ENCODE measurements at places on chromosomes 11 and 22. TPM values are rescaled to one million over a fixed set of nuclear protein-coding genes. Genes with fewer than 3 reads are reported as not detected.

GDPD4 gene
- total RNA-seq = not detected

GPHA2 gene
- not detected for total RNA-seq

APOL6 gene
- total RNA-seq = 21.5 TPM

SMCO4 gene
- total RNA-seq = 76.2 TPM

SPDYC gene
- not detected for total RNA-seq

GRAMD1B gene
- total RNA-seq = 4.2 TPM

TECTA gene
- 0.78 TPM for total RNA-seq

THY1 gene
- not detected for total RNA-seq

ARHGAP20 gene
- total RNA-seq = not detected

SGSM1 gene
- total RNA-seq = 0.06 TPM

EHF gene
- total RNA-seq = not detected

CST6 gene
- total RNA-seq = not detected

HEPHL1 gene
- not detected for total RNA-seq

NXF1 gene
- 6.3 TPM for total RNA-seq

SERHL2 gene
- 2.9 TPM for total RNA-seq

TRIM49 gene
- not detected for total RNA-seq

HTR3B gene
- total RNA-seq = not detected

CDC42EP2 gene
- not detected for total RNA-seq

LZTR1 gene
- total RNA-seq = 27.5 TPM

MMP10 gene
- total RNA-seq = 2.1 TPM

DEUP1 gene
- total RNA-seq = not detected

PRR5L gene
- total RNA-seq = 0.44 TPM

TRMU gene
- 65.1 TPM for total RNA-seq

TRIM3 gene
- total RNA-seq = 21.1 TPM

PRG3 gene
- total RNA-seq = not detected

ARFIP2 gene
- total RNA-seq = 30.5 TPM

PHF21B gene
- not detected for total RNA-seq

PDXP gene
- 75.8 TPM for total RNA-seq

TNKS1BP1 gene
- total RNA-seq = 56.6 TPM

CAPN5 gene
- 0.68 TPM for total RNA-seq

CRYBB2 gene
- total RNA-seq = not detected

OR8D1 gene
- not detected for total RNA-seq

TMEM86A gene
- 1.4 TPM for total RNA-seq

JAML gene
- total RNA-seq = not detected

JOSD1 gene
- 113 TPM for total RNA-seq

PAX6 gene
- 4.7 TPM for total RNA-seq

Data from Caki2 (cell line).